NCI-H748 treated with DMSO at 0.1 percent for 48 hours (cell line): ENCODE measurements at places on chromosomes 6 and 20.

DNA sequence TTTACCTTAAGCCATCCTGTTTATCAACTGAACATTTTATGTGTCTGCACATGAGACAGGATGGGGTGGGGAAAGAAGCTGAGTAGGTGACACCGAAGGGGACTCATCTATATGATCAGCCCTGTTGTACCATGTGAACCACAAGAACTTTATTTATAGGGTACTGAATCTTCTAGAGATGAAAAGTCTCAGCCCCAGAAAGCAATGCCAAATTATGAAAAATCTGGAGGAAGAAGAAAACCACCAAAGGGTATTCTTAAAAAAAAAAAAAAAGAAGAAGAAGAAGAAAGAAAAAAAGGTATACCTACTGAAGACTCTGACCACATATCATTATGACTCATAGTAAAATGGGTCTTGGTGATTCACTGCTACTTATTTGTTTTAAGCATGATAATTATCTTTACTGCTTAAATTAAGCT is 39.8 kb upstream of the HBS1L start:
- DNase-seq: no peak

GRCh38 chr6:26526928-26527327 is 11.2 kb upstream of the HMGN4 start:
- DNase-seq: no peak

- no peak for DNase-seq
These were observed 413.8 kb upstream of the FLRT3 start for GRCh38 chr20:14751191-14751590.

- peak; percentile 84 for DNase-seq
These were observed 17.5 kb upstream of the KCNK16 start for GRCh38 chr6:39339868-39340550.

DNA sequence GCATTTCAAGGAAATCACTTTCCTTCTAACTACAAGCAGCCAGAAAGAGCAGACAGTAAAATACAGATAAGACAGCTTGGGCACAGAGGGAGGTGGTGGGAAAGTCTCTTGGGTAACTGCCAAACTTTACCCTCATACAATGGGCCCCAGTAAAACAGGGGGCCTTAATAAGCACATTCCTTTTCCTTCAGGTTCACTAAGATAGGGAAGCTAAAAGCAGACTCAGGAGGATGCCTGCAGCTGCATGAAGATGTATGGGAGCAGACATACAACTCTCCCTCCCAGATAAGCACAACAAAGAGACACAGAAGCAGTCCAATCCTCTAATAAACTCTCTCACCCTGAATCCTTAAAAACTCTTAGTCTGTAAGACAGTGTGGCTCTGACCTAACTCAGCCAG is 49.0 kb downstream of the SIM1 start:
- DNase-seq: no peak

- no peak for DNase-seq
These were observed 38.9 kb downstream of the DLL1 start for GRCh38 chr6:170251776-170252571.

- no peak for DNase-seq
These were observed 110.6 kb downstream of the PREX1 start for GRCh38 chr20:48717095-48717672.

DNA sequence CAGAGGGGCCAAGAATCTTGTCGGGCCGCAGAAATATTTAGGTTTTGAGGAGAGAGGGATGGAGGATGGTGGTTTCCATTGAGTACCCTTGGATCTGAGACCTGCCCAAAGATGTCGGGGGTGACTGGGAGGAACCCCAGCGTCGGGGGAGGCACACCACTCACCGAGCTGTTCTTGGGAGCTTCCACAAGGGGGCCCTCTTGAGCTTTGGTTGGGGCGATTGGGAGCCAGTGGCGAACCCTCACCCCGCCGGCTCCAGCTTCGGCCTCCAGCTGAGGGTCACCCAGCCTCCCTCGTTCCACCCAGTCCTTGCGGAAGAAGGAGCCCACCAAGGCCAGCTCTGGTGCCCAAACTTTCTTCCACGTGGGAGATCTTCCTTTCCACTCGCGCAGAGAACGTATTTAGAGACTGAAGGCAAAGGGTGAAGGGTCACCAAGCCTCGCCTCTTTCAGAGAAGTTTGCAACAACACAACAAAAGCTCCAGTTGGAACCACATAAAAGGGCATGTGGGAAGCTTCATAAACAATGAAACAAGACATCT is 33.6 kb downstream of the APCDD1L start:
- no peak for DNase-seq

DNA sequence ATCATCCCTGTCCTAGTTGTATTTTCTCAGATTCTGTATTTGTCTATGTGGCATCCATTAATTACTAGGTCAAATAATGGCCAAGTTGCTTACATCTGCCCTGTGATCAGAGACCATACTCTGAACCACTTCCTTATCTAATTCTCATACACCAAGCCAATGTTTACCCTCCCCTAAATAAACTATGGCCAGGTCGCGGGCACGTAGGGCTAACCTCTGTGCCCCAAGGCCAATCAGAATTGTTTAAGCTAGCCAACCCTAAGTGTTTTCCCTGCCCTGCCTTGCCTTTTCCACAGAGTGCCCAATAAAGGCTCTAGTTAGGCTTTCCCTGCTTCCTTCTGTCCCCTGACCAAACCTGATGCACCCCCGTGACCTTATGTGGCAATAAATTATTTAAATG is 2.8 kb upstream of the CALHM4 start:
- DNase-seq: no peak

GRCh38 chr20:10330071-10330470 is 104.0 kb downstream of the MKKS start:
- DNase-seq: no peak

DNA sequence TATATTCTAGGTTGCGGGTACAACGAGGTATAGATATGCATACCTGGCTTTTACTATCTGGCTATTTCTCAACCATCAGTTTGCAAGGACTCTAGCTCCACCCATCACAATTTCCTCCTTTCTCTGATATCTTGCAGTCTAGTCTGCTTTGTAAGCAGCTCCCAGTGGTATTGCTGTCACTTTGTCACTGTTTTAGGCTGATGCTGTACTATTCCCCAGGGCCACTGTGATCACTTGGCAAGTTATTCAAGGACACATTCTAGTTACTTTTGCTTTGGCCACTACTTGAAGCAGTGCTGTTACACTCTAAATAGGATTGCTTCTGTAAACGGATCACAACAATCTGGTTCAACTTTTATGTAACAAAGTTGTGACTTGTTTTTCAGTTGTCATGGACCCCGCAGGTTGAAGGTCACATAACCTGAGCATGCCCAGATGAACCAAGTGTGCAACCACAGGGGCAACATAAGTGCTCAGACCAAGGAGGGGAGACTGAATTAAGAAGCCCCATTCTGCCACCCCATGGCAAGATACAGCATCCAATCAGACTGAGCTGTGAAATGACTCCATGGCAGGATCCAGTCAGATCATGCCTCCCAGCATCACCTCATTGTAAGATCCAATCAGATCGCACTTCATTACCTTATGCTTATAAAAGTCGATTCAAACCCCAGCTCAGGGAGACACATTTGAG is 588.4 kb upstream of the CITED2 start:
- no peak for DNase-seq

GRCh38 chr6:811191-811590 is 118.3 kb upstream of the EXOC2 start:
- no peak for DNase-seq

DNA sequence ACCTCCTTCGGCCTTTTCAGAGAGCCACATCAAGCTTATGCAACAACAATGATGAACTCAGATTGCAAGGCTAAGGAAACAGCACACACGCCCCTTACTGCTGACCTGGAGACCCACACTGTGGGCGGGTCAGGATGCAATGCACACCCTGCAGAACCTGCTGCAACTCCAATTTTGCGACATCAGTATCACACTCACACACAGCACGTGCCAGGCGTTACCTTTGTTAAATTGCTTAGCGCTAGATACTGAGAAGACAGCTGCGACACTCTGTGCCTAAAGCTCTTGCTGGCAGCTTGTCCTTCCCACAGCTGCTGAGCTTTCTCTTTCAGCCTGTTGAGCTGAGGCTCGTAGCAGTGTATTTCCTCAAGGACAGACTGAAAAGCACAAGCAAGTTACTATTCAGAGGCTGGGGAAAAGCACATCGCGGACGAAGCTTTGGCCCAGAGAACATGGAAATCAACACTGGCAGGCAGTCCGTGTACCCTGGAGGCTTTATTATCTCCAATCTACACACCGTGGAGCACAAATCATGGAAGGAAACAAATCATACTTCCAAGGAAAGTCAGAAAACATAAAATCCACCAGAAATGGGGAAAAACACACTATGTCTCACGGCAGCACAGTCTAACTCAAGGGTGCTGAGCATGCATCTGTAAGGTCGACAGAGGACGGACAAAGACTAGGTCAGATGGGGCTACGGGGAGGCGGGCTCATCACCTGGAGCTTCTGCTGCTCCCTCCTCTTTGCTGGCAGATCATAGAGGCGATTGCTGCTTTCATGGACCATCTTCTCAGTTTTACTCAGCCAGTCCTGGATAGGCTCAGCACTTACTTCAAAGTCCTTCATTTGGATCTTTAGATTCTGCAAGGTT is 268.2 kb downstream of the SYNE1 start:
- no peak for DNase-seq

DNA sequence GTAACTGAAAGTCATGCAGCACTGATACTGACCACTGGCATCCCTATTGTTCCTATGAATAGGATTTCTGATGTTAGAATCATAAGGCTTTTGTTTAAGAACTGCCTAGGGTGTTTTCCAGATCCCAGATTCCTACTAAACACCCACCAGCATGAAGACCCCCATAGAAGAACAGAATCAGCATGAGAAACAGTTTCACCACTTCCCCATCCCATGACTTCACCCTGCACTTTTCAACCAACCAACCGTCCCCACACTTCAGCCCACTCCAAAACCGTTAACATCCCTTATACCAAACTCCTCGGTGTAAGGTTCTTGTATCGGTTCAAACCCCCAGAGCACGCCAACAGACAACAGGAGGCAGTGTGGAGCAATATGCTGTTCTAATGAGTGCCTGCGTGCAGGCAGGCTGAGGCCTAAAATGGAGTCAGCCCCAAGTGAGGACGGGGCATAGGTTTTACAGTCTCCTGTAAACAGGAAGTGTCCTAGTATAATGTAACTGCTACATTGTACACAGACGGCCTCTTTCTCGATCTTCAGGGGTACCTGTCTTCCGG is 11.4 kb upstream of the SSTR4 start:
- DNase-seq: no peak

- no peak for DNase-seq
These were observed 1014.9 kb upstream of the GJE1 start for GRCh38 chr6:141117874-141118273.

DNA sequence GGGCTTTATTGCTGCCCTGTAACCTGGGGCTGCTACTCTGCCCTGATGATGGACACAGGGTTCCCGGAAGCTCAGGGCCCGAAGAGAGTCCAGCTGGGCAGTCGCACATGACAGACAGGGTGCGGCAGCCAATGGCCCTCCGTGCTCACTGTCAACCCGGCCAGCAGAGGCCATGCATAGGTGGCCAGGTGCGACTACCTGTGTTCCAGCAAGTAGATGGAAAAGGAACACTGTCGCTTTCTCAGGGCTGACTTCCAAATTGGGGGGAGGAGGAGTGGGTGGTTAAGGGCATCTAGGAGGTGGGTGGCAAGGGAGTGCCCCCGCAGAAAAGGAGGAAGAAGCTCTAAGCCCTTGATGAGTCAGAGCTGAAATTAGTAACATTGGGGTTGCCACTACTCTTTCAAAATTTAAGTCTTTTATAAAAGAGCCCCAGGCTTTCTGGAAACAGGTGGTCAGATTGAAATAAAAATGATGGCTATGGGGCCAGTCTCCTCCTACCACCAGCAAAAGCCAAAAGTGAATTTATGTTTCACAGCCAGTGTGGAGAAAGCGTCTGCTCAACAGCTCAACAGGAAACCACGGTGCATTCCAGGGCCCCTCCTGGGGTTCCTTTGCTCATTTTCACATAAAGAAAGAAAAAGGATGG is 2.3 kb upstream of the RAMACL start:
- DNase-seq: no peak

GRCh38 chr6:37077191-37077904 is 71.9 kb downstream of the FGD2 start:
- no peak for DNase-seq

DNA sequence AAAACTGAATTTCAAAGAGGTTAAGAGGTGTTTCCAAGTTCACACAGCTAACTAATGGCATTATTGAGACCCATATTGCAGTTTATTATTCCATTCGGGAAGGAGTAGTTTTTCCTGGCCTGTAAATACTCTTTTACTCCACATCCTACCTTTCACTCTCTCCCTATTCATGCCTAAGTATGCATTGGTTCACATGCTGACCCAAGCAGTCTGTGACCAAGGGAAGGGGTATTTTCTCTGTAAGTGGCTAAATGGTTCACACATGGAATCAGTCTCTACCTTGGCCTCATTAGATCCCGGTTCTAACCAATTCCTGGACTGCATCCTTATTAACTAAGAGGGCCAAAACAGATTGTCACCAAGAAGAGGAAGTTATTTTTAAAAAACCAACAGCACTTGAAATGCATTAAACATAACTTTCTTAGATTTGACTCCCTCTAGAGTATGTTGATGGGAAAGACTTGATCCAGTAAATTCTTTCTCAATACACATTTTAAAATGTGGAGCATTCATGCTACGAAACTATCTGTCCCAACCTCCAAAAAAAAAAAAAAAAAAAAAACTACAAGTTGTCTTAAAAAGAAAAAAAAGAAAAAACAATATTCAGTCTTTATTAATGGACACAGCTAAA is 17.8 kb upstream of the RSPO3 start:
- no peak for DNase-seq

GRCh38 chr6:100913400-100914276 is 32.5 kb upstream of the ASCC3 start:
- DNase-seq: no peak

DNA sequence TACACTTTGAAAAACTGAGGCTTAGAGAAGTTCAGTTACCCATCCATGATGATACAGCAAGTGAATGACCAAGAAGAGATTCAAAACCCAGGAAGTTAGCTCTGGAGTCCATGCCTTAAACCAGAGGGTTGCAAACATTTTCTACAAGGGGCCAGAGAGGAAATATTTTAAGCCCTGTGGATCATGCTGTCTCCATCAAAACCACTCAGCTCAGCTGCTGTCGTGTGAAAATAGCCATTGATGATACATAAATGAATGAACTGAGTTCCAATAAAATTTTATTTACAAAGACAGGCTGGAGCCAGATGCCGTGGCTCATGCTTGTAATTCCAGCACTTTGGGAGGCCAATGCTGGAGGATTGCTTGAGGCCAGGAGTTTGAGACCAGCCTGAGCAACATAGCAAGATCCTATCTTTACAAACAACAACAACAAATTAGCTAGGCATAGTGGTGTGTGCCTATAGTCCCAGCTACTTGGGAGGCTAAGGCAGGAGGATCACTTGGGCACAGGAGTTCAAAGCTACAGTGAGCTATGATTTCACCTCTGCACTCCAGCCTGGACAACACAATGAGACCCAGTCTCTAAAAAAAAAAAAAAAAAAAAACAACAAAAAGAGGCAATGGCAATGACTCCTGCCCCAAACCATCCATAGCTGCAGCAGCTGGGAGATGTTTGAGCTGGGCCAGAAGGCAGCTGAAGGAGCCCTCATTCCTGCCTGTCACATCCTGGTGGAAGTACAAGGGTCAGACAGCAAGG is 44.1 kb upstream of the RIN2 start:
- DNase-seq: no peak
